ENCODE measurements at places on chromosomes 2 and 18.

DNA sequence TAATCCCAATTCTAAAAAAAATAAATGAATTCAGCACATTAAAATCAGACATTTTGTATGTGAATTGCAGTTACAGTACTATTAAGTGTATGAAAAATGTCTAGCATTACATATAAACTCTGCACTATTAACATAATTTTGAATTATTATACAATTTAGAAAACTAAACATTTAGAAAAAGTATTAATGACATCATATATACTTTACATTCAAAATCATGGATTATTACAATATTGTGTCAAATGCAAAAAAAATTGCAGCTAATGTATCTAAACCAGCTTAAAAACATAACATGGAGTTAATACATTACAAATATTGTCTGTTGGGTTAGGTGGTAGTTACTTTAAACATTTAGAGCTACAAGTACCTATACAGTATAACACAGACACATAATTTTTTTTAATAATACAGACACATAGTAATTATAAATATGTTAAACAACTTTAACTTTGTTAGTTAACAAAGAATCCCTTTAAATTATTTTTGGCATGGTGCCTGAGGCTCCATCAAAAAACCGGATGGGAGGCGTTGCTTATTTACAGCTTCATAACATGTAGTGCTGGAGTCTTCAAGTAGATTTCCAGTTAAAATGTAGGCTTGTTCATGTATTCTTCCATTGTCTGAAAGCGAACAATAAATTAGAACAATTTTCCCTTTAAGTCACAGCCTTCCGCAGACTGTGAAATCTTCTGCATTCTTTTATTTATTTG, 79.1 kb downstream of the AP1S3 start:
- no peak for DNase-seq

DNA sequence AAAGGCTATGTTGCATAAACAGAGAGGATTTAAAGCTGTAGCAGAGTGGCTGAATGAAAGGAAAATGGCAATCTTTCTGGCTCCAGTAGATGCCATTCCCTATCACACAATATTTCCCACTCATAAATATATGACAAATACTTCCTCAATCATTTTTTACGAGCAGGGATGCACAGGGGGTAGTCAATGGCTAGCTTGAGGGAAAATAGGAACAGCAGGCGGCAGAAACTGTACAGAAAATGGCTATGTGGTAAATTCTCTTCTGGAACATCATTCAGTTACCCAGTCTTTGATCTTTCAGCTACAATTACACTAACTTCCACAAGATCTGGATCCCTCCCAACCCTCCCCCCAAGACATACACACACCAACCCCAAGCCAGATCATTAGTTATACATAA, 127.2 kb downstream of the OLA1 start:
- DNase-seq, result peak; percentile 71

DNA sequence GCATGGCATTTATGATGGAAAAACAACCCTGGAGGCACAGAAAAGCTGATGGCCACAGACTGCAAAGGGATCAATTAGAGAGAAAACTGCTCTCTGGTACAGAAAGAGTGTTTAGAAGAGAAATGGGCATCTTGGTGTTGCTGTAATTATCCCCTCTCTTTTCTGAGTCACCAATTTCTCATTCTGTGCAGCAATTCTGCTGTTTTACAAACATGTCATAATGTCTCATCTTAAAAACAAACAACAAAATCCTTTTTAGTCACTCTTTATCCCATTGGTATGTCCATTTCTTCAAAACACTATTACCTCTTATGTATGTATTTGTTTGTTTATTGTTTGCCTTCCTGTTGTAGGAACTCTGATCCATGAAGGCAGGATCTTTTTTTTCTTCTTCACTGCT, 73.9 kb upstream of the HK2 start:
- peak; percentile 67 for DNase-seq

DNA sequence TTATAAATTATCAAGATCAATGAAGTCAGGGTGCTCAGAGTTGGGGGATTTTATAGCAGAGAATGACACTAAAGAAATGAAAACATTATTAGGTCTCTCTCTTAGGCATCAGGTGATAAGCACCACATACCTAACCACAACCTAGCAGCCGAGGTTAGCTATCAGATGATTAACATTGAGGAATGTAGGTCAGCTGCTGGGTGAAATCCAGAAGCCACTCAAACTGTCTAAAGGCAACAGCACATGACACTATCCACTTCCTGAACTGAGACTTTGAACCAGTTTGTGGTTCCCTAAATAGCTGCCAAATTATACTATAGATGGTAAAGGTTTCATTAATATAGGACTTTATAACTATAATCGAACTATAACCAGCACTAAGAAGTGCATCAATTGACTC, 4.7 kb downstream of the EPG5 start:
- DNase-seq, result peak; percentile 95

DNA sequence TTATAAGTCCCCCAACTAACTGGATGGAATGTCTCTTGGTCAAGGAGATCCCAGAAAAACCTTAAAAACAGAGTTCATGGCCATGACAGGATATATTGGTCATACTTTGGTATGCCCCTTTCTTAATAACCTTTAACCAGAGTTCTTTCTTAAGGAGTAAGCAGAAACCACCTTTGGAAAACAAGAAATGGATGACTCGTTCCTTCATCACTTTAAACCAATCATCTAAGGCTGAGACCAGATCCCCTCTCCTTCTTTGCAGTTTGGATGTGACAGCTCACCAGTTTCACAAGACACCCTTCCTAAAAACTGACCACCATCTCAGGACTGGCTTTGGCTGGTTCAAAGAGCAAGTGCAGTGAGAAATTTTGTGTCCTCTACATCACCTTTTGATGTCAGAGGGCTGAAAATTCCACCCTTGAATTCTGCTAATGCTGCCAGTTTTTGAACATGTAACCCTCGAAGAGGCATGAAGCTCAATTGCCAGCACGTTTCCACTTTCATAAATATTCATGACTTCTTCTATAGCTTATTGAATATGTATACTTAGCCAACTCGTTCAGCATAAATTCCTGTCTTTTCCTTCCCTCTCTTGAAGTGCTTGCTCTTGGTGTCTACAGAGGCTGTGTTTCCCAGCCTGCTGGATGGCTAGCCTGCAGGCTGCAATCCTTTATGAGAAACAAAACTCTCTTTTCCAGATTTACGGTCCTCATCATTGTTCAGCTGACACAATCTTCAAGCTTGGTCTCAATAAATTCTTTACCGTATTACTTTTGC, 1323.5 kb upstream of the TMEFF2 start:
- DNase-seq, result peak; percentile 90

DNA sequence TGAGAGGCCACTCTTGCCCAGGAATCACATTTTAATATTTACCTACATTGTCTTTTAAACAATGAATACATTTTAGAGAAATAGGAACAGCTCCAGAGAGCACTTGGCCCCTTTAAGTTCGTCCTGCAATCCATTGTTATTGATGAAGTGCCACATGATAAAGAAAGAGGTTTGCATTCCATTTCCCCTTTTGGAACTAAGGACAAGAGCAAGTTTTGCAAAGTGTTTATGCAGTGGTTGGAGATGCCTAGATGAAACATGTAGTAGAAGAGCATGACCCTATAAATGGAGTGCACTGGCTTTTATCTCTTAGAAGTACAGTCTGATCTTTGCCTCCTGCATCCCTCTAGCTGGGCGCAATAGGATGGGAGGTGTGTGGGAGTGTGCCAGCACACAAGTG, 118.7 kb upstream of the CNTNAP5 start:
- DNase-seq, result no peak

GRCh38 chr2:222861411-222862105, 722 bp downstream of the ACSL3 start:
- peak; percentile 41 for DNase-seq

GRCh38 chr2:151325581-151326095, 31.8 kb upstream of the TNFAIP6 start:
- DNase-seq, result no peak

Measured in ELR (cell line).